ENCODE measurements at places on chromosomes 7 and 10.

- no peak for DNase-seq
These were observed 20.4 kb upstream of the BLOC1S2 start for GRCh38 chr10:100306861-100307260.

- DNase-seq, result no peak
These were observed 309.2 kb downstream of the SNX13 start for GRCh38 chr7:17631061-17631460.

- no peak for DNase-seq
These were observed 34.4 kb upstream of the CAV2 start for GRCh38 chr7:116465125-116465524.

DNA sequence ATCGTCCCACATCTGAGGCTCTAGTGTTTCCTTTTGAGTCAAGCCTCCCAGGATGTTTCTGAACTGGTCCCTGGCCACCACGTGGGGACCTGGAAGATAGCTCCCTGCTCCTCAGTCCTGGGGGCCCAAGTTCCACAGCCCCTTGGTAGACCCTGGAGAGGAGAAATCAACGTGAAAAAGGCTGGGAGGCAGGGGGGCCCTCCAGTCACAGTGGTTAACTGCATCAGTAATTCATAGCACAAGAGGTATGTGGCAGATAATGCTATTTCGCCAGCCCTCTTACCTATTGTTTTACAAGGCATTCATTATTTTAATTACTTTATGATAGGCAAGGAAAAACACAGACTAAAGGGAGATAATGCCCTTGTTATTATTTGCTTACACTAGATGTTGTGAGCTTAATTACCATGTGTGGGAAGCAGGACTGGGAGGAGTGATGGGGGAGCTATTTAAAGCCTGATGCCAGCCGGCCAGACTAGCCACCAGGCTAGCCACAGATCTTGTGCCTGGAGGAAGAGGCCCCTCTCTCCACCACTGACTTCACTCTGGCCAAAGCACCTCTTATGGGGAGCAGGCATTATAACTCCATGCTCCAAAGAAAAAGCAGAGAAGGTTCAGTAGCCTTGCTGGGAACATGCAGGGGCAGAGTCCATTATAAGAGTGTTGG lies 230.7 kb downstream of the KCNMA1 start:
- DNase-seq, result no peak

DNA sequence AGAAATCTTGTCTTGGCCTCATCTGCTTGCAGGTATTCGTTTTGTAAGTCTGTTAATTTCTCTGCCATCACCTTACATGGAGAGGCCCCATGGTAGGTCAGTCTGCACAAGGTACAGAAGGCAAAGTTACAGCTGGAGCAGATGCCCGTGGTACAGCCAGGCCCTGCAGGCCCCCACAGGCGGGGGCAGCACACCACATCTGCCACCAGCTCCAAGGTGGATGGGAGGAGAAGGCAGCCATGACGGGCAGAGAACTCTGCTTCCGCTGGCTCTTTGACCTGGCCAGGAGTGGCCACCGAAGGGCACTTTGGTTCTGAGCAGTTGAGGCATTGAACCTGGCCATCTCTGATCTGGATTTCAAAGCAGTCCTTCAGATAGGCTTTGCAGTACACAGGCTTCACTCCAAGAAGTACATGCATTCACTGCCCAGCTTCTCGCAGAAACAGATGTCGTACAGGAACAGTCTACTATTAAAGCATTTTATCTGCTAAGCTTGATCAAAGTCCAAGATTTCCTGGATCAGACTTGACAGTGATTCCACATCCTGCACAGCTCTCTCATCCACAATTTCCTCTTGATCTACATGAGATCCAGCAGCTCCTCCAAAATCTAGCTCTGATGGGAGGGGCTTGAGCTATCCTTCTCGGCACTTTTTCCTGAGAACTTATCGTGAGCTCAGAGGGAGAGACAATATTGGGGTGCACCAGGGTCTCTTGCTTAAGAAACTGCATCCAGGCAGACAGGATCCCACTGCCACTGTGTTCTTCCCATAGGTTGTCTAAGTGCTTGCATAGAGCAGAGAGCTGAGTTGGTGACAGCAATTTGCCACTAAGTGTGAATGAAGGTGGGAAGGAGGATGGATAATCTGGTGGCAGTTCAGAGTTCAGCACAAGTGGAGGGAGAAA lies 120.7 kb downstream of the TRRAP start:
- DNase-seq, result no peak

DNA sequence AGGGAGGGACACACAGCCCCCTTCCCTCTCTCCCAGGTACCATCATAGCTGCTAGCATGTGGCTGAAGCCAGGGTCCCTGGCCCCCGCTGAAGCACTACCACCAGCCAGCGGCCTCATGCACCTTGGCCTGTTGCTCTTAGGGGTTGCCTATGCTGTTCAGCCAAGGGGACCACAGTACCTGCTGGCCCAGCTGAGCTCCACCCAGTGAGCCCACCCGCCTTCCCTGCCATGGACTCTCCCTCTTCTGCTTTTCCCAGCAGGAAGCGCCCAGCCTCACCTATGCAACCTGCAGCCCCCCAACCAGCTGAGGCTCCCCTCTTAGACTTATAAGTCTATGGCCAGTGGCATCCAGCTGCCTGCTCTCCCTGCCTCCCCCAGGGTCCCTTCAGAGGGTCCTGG lies 8.7 kb upstream of the MTPAP start:
- DNase-seq, result no peak

DNA sequence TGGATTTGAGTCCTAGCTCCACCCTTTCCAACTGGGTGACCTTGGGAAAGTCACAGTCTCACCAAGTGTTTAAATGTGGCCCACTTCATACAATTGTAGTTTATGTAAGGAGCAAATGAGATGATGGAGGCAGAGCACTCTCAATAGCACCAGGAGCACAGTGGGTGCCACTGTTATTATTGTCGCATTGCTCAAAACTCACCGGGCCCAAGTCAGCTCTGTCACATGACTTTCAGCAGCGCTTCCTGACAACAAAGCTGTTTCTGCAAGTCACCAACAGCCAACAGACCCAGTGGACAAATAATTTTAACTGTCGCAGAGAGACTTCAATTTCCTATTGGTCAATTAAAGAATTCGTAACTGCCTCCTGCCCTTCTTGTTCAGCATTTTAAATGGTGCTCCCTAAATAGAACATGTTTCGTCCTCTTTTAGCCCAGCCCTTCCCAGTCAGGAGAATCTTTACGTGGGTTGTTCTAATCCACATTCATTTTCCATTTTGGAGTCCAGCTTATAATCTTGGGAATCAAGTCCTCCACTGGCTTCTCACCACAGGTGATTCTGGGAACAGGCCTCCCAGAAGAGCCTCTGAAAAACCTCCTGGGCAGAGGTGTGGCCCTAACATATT lies 415.6 kb upstream of the NPVF start:
- no peak for DNase-seq

- DNase-seq, result no peak
These were observed 463.8 kb downstream of the LRMDA start for GRCh38 chr10:75895259-75895658.

DNA sequence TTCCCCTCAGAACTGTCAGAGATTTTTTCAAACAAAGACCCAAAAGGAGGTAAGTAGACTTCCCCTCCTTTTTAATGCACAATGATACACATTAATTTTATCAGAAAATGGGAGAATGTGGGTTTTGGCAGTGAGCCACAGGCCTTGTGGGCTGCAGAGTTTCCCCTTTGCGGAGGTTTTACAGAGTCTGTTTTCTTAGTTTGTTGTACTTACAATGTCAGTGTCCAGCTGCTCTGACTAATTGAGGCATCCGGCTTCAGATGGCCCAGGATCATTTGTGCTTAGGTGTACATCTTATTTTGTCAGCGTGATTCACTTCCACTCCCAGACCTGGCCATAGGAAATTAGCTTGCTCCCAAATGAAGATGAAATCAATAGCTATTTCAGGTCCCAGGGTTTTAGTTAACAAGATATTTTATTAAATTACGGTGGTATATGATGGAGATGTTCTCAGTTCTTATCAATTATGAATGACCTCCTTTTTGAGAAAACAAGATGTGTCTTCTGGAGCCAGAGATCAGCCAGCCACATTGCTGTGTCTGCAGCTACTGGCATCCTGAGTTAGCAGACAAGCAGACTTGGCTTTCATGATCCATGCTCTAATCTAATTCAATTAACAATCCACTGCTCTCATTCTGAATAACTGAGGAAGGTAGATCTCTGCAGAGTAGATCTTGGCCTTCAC lies 1086.6 kb upstream of the SORCS1 start:
- no peak for DNase-seq

DNA sequence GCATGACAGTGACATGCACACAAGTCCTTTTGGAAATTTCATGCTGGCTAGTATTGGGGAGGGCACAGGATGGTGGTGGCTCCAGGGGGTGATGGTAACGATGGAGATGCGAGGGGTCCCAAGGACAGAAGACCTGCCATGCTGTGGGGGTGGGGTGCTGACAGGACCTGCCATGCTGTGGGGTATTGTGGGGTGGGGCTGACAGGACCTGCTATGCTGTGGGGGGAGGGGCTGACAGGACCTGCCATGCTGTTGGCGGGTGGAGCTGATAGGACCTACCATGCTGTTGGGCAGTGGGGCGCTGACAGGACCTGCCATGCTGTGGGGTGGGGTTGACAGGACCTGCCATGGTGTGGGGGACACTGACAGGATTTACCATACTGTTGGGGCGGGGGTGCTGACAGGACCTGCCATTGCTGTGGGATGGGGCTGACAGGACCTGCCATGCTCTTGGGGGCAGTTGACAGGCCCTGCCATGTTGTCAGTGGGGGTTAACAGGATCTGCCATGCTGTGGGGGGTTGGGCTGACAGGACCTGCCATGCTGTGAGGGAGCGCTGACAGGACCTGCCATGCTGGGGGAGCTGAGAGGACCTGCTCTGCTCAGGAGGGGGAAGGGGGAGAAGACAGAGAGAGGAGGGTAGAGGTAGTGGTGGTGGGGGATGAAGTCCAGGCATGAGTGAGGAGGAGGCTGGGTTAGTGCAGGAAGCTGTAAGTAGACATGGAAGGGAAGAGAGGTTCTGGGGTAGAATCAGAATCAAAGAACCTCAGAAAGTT lies 36.2 kb upstream of the RET start:
- no peak for DNase-seq

GRCh38 chr7:36459236-36459960 lies 69.7 kb downstream of the ANLN start:
- no peak for DNase-seq

Measured in AG20443 (cell line).